ENCODE measurements at places on chromosomes 12 and 14. TPM values are rescaled to one million over a fixed set of nuclear protein-coding genes. Genes with fewer than 3 reads are reported as not detected.

- peaks cover 7% of the 10 kb centered on the region for H3K36me3 ChIP-seq
- peaks cover 9% of the 10 kb centered on the region for H3K4me1 ChIP-seq
- H3K27ac ChIP-seq, result no peak overlapping the region
- no peak for DNase-seq
- H3K27me3 ChIP-seq, result peaks cover 11% of the 10 kb centered on the region
Measured at GRCh38 chr12:3161861-3162260, 84.7 kb downstream of the TSPAN9 start.

- H3K4me1 ChIP-seq, result peaks cover 6% of the 10 kb centered on the region
- no peak overlapping the region for H3K27ac ChIP-seq
- DNase-seq, result no peak
- no peak overlapping the region for H3K4me3 ChIP-seq
Measured at GRCh38 chr12:25328072-25328712, 77.5 kb upstream of the KRAS start.

- no peaks in the 10 kb centered on the region for H3K36me3 ChIP-seq
- no peak overlapping the region for H3K4me3 ChIP-seq
- peak; percentile 45 for DNase-seq
- no peaks in the 10 kb centered on the region for H3K4me1 ChIP-seq
- H3K27ac ChIP-seq, result no peak overlapping the region
Measured at GRCh38 chr14:24481622-24482324, 26.3 kb downstream of the CMA1 start.

DNA sequence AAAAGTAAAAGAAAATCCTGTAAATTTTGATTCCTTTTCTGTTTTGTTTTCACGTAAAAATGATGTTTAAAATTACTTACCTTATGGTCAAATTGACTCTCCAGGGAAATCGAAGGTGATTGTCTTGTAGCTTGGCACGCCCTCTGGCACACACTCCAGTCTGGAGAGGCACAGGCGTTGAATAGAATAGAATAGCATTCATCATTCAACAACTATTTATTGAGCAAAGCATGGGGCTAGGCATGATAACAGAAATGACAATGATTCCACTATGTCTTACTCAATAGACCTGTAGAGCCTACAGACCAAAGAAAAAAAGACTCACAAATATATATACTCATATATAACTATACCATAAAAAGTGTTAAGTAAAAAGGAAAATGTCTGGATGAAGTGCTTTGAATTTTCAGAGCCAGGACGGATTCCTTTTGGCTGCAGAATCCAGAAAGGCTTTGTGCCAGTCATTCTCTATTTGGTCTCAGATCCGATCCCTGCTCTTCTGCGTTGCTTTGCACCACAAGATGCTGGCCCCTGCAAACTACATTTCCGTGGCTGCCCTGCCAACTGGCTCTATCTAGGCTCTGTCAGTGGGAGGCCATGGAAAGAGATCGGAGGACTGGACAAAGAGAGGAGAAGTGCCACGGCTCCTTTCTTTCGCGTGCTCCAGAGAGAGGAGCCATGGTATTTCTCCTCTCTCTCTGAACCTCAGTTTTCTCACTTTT, 231.8 kb downstream of the CRADD start:
- no peaks in the 10 kb centered on the region for H3K36me3 ChIP-seq
- no peak for DNase-seq
- H3K4me3 ChIP-seq, result no peak overlapping the region
- H3K27ac ChIP-seq, result no peak overlapping the region

DNA sequence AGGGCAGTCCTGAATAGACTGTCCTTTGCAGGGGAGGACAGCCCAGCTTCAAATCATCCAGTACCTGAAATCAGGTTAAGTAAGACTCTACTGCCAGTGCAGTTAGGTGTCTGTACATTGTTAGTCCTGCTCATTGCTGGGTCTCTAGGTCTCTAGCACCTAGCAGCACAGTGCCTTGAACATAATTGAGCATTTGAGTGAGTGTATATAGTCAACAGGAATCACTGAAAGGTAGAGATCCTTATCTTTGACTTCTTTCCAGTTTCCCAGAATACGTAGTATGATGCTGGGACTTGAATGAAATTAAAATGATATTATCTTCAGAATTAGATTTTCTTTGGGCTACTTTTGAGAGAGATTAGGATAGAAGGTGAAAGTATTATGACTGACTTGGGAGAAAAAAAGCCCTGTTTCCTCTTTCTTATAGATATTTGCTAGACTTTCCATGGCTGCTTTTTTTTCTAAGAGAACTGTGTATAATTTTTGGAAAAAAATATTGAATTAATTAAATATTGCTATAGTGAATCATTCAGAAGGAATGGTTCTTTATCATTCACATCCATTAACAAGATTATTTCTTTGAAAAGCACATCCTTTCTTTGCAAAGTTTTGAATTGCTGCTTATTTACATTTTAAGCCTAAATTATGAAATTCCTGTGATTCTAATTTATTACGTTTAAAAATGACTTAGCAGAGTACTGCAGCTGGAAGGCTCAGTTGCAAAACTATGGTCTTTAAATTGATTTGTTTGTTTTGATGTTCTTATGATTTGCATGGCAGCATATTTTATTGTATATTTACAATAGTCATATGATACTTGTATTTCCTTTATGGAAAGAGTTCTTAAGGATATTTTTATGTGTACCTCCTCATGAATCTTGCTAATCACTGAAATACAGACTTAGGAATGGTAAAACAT, 51.6 kb downstream of the PPP4R4 start:
- no peak overlapping the region for H3K4me3 ChIP-seq
- no peak for DNase-seq
- no peaks in the 10 kb centered on the region for H3K4me1 ChIP-seq
- H3K27me3 ChIP-seq, result no peaks in the 10 kb centered on the region
- H3K27ac ChIP-seq, result no peak overlapping the region

DNA sequence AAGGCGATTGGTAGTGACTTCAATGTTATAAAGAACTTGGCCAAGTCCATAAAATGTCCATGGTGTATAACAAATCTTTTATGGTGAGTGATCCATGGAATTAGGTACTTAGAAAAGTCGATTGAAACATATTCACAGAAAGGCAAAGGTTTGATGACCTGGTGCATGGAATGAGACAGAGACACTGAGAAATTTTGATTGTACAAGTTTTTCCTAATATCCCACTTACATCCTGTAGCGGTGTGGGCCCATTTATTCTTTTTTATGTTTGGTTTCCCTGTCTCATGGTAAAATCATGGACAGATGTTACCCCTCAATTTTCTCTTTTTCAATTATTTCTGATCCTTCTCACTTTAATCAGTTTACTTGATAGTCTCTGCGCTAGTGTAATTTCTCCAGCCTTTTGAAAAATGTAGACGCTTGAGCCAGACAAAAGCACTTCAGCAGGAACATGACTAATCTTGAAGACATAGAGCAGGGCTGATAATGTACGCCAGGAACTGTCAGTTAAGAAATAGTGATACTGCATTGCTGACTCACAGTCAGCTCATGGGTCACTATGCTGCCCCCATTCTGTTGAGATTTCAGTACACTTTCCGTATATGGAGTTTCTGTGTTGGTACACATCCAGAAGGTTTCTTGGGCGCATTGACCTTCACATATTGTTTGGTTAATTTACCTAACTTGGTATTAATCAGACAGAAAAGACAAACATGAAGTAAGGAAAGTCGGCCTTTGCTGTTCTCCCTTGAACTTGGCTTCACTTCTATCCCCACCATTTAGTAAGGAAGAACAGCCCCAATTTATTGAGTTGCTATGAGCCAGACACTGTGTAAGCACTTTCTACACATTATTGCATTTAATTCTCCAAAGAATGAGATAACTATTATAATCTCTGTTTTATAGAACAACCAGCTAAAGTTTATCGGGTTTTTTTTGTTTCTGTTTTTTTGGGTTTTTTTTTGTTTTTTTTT, 841.7 kb downstream of the DIO2 start:
- no peaks in the 10 kb centered on the region for H3K27me3 ChIP-seq
- H3K4me1 ChIP-seq, result no peaks in the 10 kb centered on the region
- H3K27ac ChIP-seq, result no peak overlapping the region
- H3K4me3 ChIP-seq, result no peak overlapping the region

DNA sequence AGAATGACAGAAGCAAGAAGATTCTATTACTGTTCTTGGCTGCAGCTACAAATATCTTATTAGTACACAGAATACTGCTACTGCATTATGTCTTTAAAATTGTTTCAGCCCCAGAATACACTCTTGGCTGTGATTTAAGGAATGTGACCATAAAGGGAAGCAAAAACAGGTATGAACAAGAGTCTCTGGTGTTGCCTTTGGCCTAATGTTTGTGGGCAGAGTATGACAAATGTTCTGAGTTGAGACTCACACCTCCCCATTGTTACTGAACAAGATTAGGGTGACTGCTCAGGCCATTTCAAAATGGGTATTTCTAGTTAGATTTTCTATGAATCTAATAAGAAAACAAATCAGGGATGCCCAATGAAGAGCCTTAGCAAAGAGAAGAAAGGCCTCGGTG, 28.5 kb downstream of the TTC6 start:
- no peak overlapping the region for H3K4me3 ChIP-seq
- peaks cover 7% of the 10 kb centered on the region for H3K4me1 ChIP-seq
- DNase-seq, result no peak
- no peak overlapping the region for H3K27ac ChIP-seq

DNA sequence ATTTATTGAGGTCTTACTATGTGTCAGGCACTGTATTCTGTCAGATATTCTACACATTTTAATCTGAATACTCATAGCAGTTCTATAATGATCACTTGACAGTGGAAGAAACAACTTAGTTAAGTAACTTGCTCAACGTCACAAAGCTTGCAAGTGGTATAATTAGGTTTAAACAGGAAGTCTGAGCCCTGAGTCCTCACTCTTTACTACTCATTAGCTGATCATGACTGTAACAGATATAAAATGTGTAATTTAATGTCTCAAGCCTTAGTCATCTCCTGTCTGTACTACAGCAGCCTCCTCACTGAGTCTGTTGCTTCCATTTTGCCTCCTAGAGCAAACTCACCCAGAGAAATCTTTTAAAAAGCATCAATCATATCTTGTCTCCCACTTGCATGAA, 38.9 kb downstream of the PPP4R4 start:
- peaks cover 8% of the 10 kb centered on the region for H3K36me3 ChIP-seq
- no peak overlapping the region for H3K4me3 ChIP-seq
- no peaks in the 10 kb centered on the region for H3K27me3 ChIP-seq
- H3K27ac ChIP-seq, result no peak overlapping the region
- no peak for DNase-seq
- H3K4me1 ChIP-seq, result peaks cover 18% of the 10 kb centered on the region

- no peak for DNase-seq
- no peak overlapping the region for H3K4me3 ChIP-seq
- H3K4me1 ChIP-seq, result peaks cover 18% of the 10 kb centered on the region
- H3K27ac ChIP-seq, result no peak overlapping the region
- H3K27me3 ChIP-seq, result no peaks in the 10 kb centered on the region
- no peaks in the 10 kb centered on the region for H3K36me3 ChIP-seq
Measured at GRCh38 chr12:47725893-47726292, 603 bp upstream of the ENDOU start.

- H3K36me3 ChIP-seq, result no peaks in the 10 kb centered on the region
- no peak overlapping the region for H3K4me3 ChIP-seq
- no peak overlapping the region for H3K27ac ChIP-seq
- peaks cover 33% of the 10 kb centered on the region for H3K4me1 ChIP-seq
- DNase-seq, result no peak
Measured at GRCh38 chr12:9118158-9118557, 2.4 kb upstream of the A2M start.

- DNase-seq, result no peak
- H3K27ac ChIP-seq, result peak overlapping the region; percentile 73
- H3K27me3 ChIP-seq, result no peaks in the 10 kb centered on the region
- peaks cover 5% of the 10 kb centered on the region for H3K4me1 ChIP-seq
- no peak overlapping the region for H3K4me3 ChIP-seq
Measured at GRCh38 chr12:16583969-16584745, 21.8 kb downstream of the LMO3 start.

THAP2 gene
- total RNA-seq, result 7.0 TPM

SYNE3 gene
- total RNA-seq, result 0.44 TPM

CLEC6A gene
- not detected for total RNA-seq

DNAH10 gene
- total RNA-seq, result 1.0 TPM

GYS2 gene
- total RNA-seq, result not detected

SALL2 gene
- total RNA-seq, result 89.2 TPM

SLC7A7 gene
- 7.7 TPM for total RNA-seq

KLRF1 gene
- total RNA-seq, result not detected
